ENCODE measurements at places on chromosomes 3 and 15. TPM values are rescaled to one million over a fixed set of nuclear protein-coding genes. Genes with fewer than 3 reads are reported as not detected.

GRCh38 chr3:53269888-53270880, 14.4 kb upstream of the TKT start:
- H3K27me3 ChIP-seq: no peaks in the 10 kb centered on the region
- H3K27ac ChIP-seq: peak overlapping the region; percentile 90
- H3K36me3 ChIP-seq: no peaks in the 10 kb centered on the region
- peak; percentile 97 for DNase-seq
- H3K4me3 ChIP-seq: no peak overlapping the region
- H3K4me1 ChIP-seq: no peaks in the 10 kb centered on the region

BCL2A1 gene
- total RNA-seq: 1.5 TPM

DNA sequence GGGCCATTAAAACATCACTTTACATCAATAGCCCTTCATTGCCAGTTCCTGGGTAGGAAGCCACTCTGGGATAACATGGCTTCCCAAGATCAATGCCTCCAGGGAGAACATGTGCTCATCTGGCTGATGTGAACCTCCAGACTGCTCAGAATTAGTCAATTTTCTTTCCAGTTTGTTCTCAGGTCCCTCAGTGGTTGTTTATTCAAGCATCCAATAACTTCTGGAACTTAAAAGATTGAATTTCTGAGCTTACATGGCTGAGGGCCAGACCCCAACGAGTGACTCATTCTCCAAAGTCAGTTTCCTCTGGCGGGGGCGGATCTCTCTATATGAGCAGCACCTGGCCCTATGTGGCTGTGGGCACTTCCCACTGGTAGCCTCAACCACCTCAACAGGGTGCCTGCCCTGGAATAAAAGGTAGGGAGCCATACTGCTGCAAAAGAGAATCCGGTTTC, 34.0 kb downstream of the LYZL4 start:
- no peaks in the 10 kb centered on the region for H3K27me3 ChIP-seq
- no peak for DNase-seq
- H3K4me1 ChIP-seq: no peaks in the 10 kb centered on the region
- H3K27ac ChIP-seq: no peak overlapping the region
- H3K36me3 ChIP-seq: no peaks in the 10 kb centered on the region
- no peak overlapping the region for H3K4me3 ChIP-seq

GRCh38 chr3:124741027-124741426, 10.8 kb downstream of the UMPS start:
- no peaks in the 10 kb centered on the region for H3K4me1 ChIP-seq
- H3K27me3 ChIP-seq: no peaks in the 10 kb centered on the region
- H3K36me3 ChIP-seq: peaks cover 81% of the 10 kb centered on the region
- no peak overlapping the region for H3K4me3 ChIP-seq

CCR5 gene
- total RNA-seq: not detected

THRB gene
- total RNA-seq: 4.2 TPM

GUCA1C gene
- total RNA-seq: not detected

DNA sequence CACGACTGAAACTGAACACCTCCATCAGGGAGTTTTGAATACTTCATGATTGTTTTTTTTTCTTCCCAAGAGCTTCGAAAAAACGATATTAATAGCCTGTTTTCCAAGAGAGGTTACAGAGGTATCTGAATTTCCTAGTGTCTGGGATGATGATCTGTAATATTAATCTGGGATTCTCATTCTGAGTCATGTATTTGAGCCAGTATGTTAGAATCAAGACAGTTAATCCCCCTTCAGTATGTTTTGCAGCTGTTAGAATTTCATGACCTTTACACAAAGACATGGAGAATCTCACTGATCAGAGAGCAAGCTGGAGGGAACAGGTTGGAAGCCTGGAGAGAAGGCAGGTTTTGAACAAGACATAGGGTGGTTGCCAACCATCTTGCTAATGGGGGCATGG, 234.5 kb upstream of the GAP43 start:
- no peaks in the 10 kb centered on the region for H3K36me3 ChIP-seq
- H3K4me1 ChIP-seq: no peaks in the 10 kb centered on the region
- no peak for DNase-seq
- H3K27ac ChIP-seq: peak overlapping the region; percentile 78

GRCh38 chr3:29609328-29609811, 328.5 kb downstream of the RBMS3 start:
- H3K4me1 ChIP-seq: no peaks in the 10 kb centered on the region
- DNase-seq: no peak
- H3K36me3 ChIP-seq: no peaks in the 10 kb centered on the region

DNA sequence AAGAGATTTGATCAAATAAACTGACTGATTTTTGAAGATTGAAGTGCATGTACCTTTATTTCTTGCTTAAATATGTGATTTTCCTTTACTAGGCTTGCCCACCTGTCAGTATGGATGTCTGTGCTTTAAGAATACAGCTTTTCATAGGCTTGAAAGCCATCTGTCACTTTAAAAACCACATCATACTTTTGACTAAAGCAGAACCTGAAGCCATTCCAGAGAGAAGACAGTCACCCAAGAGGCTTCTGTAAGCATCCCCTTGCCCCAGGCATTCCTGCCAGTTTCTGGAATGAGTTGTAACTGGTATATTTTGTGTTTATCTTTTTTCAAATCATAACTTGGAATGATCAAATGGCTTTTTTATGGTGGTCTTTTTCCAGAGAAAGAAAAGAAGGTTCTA, 24.0 kb downstream of the HPS3 start:
- peaks cover 20% of the 10 kb centered on the region for H3K36me3 ChIP-seq
- no peaks in the 10 kb centered on the region for H3K27me3 ChIP-seq
- no peak for DNase-seq
- H3K27ac ChIP-seq: no peak overlapping the region
- peaks cover 11% of the 10 kb centered on the region for H3K4me1 ChIP-seq
- no peak overlapping the region for H3K4me3 ChIP-seq

- H3K36me3 ChIP-seq: no peaks in the 10 kb centered on the region
- H3K4me1 ChIP-seq: peaks cover 34% of the 10 kb centered on the region
- no peak overlapping the region for H3K4me3 ChIP-seq
- H3K27me3 ChIP-seq: no peaks in the 10 kb centered on the region
Observed at GRCh38 chr3:194497799-194498575, 11.2 kb upstream of the ATP13A3 start.

GRCh38 chr3:151391720-151392119, 7.2 kb upstream of the P2RY12 start:
- DNase-seq: no peak
- no peak overlapping the region for H3K4me3 ChIP-seq
- no peaks in the 10 kb centered on the region for H3K4me1 ChIP-seq
- no peaks in the 10 kb centered on the region for H3K36me3 ChIP-seq
- no peak overlapping the region for H3K27ac ChIP-seq

ACKR4 gene
- 7.9 TPM for total RNA-seq

STXBP5L gene
- not detected for total RNA-seq

TM4SF18 gene
- total RNA-seq: 6.7 TPM

- H3K4me3 ChIP-seq: no peak overlapping the region
- H3K27me3 ChIP-seq: no peaks in the 10 kb centered on the region
- H3K36me3 ChIP-seq: peaks cover 92% of the 10 kb centered on the region
- peaks cover 27% of the 10 kb centered on the region for H3K4me1 ChIP-seq
Observed at GRCh38 chr15:64131547-64131946, 20.0 kb upstream of the SNX22 start.

MAP2K5 gene
- total RNA-seq: 6.7 TPM

DNA sequence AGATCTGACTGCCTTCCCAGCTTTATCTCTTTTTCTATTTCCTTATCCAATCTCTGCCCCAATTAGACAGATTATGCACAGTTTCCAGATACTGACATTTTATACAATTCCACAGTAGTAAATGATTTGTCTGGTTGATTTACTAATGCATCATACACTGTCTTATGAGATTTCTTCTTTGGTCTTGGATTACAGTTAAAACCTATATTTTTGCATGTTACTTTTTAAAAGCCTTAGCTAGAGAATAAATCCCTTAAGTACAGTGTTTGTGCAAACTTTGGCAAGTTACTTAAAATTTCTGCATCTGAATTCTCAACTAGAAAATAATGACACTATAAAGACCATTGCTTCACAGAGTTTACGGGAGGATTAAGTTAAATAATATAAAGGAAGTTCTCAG, 6.0 kb downstream of the UNC13C start:
- no peak for DNase-seq
- H3K4me1 ChIP-seq: no peaks in the 10 kb centered on the region
- H3K27ac ChIP-seq: no peak overlapping the region
- H3K36me3 ChIP-seq: no peaks in the 10 kb centered on the region

GRCh38 chr3:20516311-20516710, 330.3 kb upstream of the SGO1 start:
- no peak overlapping the region for H3K27ac ChIP-seq
- no peak overlapping the region for H3K4me3 ChIP-seq

GNAT1 gene
- total RNA-seq: not detected

DNA sequence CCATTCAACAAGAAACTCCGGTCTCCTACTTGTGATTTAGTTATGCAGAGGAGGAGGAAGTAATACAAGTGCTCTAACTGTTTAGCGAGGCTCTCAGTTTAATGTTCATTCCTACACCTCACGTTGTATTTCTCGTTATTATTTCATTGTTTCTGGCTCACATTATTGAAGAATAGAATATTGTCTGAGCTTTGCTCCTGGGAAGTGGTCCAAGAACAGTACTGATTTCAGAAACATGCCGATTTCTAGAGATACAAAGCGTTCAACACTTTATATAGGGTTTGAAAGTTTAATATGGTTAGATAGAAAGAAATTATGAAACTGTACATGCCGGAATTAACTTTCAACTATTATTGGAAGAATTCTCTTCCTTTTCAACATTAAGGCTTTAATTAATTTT, 1145.5 kb downstream of the TBL1XR1 start:
- H3K4me3 ChIP-seq: no peak overlapping the region
- DNase-seq: no peak
- no peaks in the 10 kb centered on the region for H3K4me1 ChIP-seq
- H3K36me3 ChIP-seq: no peaks in the 10 kb centered on the region
- H3K27me3 ChIP-seq: no peaks in the 10 kb centered on the region
- H3K27ac ChIP-seq: no peak overlapping the region

DNA sequence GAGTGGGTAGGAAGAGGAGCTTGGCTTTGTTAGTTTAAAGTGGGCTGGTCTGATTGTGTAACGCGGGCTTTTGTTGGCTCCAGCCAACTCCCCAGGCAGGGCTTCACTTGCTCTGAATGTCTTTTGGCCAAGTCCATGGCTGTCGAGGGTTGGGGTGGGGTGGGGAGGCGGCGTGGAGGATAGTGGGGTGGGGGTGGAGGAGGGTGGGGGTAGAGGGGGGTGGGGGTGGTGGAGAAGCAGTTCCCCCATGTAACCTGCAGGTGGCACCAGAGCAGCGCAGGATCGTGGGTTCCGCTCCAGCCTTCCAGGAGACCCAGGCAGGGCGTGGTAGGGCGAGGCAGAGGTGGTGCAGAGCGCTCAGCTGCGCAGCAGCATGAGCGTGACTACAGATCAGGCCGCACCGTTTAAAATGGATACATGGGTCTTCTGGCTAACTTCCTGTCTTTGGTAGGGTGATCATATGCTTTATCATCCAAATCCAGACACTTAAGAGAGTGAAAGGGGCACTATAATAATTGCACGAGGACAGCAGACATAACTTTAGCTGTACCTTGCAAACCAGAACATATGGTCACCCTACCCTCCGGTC, 28.3 kb downstream of the GOLGA6A start:
- peaks cover 34% of the 10 kb centered on the region for H3K4me1 ChIP-seq
- DNase-seq: peak; percentile 79
- H3K4me3 ChIP-seq: no peak overlapping the region

Measured in right atrium auricular region (tissue), 2 donors.